ENCODE measurements at places on chromosomes 7 and 10.

DNA sequence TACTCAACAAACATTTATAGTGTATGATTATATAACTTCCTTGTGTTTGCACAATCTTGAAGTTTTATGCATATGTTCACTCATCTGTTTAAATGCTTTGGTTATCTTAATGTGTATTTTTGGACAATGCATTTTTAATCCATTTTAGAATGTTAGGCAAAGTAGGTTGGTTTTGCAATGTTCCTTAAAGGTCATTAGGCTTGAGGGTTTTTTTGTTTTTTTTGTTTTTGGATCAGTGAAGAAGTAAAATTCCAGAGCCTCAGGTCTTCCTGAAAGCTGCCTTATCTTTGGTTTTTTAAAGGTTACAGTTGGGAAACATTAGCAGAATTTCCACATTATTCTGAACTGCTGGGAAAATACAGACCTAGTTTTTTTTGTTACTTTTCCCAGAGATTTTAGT, 12.8 kb downstream of the MDFIC start:
- DNase-seq = no peak

DNA sequence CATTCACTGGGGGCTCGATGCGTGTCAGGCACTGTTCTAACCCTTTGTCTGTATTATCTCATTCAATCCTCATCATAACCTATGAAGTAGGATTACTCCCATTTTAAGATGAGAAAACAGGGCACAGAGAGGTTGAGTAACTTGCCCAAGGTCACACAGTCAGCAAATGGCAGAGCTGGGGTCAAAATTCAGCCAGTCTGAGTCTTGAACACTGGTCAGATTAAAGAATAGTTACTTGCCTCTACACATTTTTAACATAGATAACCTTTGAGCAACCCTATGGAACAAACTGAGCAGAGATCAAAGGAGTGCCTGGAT, 27.2 kb downstream of the INSIG1 start:
- no peak for DNase-seq

GRCh38 chr10:125060482-125060825, 99.9 kb downstream of the CTBP2 start:
- no peak for DNase-seq

DNA sequence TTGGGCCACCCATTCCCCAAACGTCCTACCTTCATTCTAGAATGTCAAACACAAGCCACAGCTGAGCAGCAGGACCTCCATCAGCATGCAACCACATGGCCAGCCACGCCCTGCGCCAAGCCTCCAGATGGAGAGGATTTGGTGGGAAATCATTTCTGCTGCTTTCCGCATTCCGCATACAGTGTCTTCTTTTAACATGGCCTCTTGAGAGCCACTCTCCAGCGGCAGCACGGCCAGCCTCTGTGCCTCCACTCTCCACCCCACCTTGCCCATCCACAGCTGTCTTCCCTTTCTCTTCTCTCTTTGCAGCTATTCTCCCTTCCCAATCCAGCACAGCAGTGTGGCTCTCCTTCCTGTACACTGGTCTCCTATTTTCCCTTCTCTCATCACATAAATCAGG, 389.1 kb downstream of the PAXIP1 start:
- DNase-seq = no peak

- DNase-seq = no peak
Observed at GRCh38 chr10:6185039-6185716, 17.6 kb upstream of the PFKFB3 start.

DNA sequence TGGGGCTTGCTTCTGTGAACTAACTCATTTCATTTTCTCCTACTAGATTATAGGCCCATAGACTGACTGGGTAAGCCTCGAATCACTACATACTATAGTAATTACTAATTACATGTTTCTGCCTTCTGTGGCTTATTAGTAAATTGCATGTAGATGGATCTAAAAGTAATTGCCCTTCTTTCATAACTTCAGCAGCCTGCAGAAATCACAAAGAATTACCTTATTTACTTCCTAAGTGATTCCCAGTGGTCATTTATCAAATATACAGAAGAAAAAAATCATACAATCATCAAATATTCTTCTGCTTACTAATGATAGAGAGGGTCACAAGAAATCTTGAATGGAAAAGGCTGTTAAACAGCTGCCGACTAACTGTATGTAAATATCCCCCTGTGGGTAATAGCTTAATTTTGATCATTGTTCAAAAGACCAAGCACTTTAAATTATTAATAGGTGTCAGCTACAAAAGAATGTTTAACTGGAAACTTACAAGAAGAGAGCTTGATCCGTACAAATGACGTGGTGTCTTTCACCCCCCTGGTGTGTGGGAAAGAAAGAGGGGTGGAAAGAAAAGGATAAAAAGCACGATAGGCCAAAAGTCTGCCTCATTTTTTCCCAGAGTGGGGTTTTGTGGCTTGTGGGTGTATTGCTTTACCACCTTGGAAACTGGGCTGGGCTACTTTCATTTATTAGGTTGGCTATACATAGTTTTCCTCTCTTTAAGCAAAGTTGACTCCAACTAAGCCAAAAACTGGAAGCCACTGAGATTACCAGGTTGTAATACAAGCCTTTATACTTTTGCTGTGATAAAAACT, 361.8 kb upstream of the ZMIZ1 start:
- no peak for DNase-seq

DNA sequence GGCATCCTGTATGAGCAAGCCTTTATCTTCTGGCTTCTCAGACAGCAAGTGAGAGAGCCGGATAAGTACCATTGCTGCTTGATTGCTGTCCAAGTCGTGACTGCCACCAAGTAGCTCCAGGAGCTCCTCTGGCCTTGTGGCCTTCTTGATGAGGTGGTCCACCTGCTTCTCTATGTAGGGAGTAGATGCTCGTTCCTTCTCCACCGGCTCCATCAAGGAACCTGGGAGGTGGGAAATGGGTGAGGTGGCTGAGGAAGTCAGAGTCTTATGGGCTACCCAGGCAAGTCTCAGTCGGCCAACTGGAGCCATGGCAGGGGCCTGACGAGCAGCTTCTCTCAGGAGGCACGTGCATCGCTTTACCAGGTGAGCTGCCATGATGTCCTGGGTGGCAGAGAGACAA, 2.6 kb downstream of the TBRG4 start:
- no peak for DNase-seq

Data from T-helper 17 cell (primary cell).